ENCODE measurements at places on chromosomes 2 and 18.

GRCh38 chr2:127715778-127716449 is 14.6 kb downstream of the SFT2D3 start:
- no peak for DNase-seq

GRCh38 chr2:184920451-184920965 is 322.2 kb downstream of the ZNF804A start:
- no peak for DNase-seq

DNA sequence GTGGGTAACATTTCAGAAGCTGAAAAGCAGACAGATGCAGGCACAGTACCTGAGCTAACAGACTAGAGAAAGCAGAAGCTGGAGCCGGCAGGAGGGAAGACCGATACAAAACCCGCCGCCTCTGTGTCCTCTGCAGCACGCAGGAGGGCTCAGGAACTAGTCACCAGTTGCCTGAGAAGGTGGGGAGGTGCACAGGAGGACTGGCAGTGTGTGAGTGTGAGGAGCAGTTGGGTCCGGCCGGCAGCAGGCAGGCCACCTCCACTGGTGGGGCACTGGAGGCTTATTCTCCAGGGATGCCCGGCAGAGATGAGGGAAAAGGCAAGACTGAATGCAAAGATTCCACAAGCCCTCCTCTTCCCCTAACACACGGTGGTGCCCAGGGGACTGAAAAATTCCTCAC is 18.2 kb downstream of the ERCC3 start:
- DNase-seq: no peak

DNA sequence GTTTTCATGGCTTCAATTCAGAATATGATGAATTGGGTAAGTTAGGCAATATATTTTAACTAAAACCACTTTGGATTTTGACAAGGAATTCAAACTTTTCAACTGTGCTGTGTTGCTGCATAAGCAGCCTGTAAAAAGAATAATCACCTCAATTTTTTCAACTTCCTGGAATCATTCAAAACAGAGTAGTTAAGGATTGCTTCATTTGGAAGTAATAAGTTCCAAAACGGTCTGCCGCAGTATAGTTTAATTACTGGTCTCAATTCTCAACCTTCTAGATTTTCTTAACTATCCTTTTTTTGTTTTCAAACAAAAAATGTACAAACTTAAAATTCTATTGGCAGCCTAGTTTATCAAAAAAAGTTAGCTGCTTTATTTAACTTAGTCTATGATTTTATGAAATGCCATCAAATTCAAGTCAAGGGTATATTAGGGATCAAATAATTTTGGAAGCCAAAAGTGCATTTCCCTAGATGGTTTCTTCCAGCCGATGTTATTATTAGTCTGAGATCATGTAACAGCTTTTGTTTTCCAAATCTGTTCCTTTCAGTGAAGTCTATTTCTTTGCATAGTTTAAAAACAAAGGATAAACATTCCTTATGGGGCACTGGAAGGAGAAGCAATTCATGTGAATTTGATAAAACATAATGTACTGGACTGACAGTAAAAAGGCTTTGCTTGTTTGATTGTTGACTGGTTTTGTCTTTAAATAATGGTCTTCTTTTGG is 76.1 kb upstream of the ETAA1 start:
- DNase-seq: no peak

Data from body of pancreas (tissue), 4 donors.